Activated naive CD4-positive, alpha-beta T cell (primary cell): ENCODE measurements at places on chromosomes 2 and 18.

DNA sequence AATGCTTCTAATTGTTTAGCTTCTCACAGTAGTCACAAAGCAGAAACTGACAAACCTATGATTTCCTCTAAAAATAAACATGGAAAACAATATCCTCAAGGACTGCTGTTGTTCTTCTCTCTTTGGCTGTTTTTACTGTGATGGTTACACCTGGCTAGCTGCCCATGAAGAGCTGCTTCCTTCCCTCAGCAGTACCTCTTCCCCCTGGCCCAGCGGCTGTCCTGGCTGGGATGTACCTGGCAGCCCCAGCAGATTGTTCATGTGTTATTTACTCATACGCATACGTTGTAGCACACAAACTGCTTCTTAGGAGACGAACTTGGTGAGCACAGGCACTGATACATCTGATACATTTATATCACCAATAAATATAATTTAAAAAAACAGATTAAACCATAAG lies 27.4 kb downstream of the NEMP2 start:
- no peak for DNase-seq

- DNase-seq, result no peak
Observed at GRCh38 chr2:162217598-162217997, 25.6 kb downstream of the FAP start.

DNA sequence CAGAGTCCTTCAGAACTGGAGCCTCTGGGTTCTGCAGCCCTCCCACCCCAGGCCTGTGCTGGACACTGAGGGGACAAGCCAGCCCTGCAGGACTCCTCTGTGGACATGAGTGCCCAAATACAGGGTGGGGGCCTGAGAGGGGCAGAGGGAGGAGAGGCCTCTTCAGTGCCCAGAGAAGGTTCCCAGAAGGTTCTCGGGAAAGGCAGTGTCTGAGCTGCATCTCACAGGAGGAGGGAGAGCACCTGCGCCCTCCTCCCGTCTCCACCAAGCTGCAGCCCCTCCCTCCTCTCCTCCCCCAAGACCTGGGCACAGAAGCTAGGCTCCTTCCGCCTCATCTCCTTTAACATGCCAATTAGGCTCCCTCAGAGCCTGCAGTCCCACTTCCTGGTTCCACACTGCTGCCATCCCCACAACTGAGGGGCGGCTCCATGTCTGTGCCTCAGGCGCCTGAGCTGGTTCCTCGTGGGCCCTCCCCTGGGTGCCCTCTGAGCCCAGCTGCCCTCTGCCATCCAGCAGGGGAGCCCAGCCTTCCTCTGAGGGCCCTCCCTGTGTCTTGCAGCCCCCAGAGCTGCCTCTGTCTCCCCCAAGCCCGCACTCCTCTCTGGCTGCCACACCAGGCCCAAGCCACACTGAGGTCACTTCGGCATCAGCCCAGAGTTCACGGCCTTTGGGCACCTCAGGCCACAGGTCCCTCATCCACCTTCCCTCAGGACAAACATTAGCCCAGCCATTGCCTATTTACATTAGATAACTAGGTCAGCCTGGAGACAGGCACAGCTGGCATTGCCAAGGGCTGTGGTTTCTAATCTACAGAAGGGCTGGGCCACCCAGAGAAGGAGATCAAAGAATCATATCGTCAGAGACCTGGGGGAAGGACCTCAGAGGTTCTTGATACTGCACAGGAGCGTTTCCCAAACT lies 28.9 kb downstream of the KCNK3 start:
- DNase-seq, result no peak

DNA sequence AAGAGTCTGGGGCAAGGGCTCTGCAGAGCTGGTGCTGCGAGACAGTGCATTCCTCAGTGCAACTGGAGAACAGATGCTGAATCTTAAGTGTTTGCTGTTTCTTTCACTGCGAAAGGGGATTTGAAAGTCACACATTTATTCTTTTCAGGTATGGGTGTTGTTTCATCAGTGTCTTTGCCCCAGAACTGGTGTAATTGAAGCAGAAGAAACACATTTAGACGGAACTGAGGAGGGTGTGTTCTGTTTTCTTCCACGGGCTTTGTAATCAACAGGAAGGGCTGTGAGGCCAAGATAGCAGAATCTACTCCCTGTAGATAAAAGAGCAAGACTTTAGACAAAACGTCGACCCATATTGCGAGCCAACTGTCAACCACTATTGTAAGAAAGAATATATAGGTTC lies 151.9 kb downstream of the EPHA4 start:
- no peak for DNase-seq

DNA sequence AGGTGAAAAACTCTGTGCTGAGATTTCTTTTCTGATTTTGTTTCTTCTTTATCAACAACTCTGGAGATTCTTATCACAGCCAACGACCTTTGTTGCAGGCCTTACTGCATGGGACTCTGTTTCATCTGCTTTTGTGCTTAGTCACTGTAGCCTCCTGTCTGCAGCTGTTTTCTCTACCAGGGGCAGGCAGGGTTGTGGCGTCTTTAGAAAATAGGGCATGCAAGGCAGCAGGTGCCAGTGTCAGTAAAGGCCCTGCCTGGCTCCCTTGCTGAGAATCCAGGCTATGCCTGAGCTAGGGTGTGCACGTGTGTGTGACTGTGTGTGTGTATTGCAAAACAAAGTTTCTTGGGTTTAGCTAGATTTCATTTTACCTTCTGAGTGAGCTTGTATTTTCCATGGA lies 14.6 kb upstream of the SLC9A2 start:
- no peak for DNase-seq

DNA sequence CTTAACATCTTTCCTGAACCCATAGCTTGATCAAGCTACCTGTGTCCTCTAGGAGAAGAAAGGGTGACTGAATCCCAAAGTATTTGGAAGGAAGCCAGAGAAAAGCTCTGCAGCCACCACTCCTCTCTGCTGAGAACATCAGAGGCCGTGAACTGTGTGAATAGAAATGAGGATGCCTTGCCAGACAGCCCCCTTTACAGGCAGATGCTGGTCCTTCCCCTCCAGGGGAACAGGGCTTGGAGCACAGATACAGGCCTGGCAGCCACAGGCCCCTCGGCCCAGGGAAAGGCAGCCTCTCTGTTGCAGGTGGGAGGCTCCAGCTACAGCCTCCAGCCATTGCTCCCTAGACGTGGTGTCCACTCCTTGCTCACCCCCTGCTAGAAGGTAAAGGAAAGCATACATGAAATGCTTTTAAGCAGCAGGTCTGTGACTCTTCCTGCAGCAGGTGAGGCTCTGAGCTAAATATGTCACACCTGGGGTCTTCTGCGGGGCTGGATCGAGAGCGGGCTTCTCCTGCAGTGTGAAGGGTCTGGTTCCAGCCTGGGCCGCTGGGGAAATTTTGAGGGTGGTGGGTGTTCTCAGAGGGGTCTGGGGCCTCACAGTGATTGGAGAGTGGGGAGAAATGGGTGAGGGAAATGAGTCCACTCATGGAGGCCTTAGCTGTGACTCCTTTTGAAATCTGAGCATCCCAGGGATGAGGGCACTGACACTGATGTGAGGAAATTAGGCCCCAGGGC lies 234.0 kb downstream of the KLHL29 start:
- no peak for DNase-seq

DNA sequence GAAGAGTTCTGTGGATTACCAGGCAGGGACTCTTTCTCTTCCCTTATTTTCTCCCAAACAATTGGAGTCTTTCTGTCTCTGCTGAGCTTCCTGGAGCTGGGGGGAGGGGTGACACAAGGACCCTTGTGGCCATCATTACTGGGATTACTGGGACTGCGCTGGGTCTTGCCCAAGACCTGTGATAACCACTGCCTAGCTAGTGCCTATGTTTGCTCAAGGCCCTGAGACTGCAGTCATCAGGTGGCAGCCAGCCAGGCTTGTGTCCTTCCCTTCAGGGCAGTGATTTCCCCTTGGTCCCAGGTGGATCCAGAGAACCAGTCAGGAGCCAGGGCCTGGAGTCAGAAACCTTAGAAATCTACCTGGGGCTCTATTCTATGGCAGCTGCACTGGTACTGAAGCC lies 355.6 kb downstream of the PARD3B start:
- DNase-seq, result no peak

DNA sequence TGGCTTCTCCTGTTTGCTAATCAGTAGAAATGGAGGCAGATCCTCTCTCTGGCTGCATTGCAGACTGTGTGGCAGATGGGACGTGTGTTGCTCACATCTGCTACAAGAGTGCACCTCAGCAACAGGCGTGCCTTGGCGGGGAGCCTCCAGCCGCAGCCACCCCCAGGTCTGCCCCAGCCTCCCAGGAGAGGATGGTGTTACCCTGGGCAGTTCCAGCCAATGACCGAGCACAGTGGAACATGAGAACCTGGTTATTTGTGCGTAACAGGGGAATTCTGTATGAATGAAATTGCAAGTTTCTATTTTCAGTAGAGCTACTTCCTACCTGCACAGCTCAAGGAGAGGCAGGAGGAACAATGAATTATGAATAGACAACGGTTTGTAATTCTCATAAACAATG lies 130.6 kb upstream of the CBLN2 start:
- no peak for DNase-seq

- no peak for DNase-seq
Observed at GRCh38 chr2:191611614-191612013, 66.3 kb upstream of the NABP1 start.

DNA sequence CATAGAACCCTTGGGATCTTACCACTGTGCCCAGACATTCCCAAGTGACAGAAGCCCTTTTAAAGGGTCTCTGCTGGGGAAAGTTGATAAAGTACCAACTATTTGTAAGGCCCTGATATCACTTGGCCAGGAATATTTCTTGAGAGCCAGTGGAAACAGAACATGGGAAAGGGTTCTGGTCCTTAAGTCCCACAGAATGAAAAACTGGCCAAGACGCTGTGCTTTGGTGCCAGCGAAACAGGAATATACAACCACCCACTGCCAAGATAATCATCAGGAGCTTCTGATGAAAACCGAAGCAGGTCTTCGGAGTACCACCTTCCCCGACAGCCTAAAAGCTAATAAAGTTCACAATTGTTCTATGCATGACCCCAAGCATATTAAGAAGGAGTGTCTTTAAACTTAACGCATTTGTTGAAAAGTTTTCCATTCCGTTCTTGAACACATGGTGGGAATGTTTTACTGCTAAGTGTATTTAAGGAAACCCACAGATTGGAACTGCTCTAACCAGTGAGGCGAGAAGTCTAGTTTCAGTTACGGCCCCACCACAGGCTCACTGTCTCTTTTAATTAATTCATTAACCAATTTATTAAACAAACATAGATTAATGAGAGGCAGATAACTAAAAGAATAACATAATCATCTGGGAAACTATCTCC lies 152.6 kb downstream of the ANKRD44 start:
- DNase-seq, result no peak

DNA sequence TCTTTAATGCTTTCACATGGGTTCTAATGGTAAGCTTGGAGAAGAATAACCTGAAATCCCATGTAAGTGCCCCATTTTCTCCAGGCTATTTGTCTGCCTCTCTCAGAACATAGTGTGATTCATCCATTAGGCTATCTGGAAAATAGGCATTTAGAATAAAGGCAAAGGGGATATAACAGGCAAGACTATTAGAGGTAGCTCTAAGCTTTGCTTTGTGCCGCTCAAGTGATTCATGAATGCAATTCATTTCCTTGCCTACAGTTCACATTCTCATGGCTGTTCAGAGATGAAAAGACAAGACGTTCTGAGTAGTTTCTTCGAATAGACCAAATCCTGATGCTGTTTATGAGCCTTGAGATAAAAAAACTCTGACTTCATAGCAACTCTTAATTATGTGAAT lies 101.7 kb downstream of the ANKRD44 start:
- DNase-seq, result no peak

- no peak for DNase-seq
Observed at GRCh38 chr2:26971911-26972786, 1.7 kb downstream of the MAPRE3 start.

DNA sequence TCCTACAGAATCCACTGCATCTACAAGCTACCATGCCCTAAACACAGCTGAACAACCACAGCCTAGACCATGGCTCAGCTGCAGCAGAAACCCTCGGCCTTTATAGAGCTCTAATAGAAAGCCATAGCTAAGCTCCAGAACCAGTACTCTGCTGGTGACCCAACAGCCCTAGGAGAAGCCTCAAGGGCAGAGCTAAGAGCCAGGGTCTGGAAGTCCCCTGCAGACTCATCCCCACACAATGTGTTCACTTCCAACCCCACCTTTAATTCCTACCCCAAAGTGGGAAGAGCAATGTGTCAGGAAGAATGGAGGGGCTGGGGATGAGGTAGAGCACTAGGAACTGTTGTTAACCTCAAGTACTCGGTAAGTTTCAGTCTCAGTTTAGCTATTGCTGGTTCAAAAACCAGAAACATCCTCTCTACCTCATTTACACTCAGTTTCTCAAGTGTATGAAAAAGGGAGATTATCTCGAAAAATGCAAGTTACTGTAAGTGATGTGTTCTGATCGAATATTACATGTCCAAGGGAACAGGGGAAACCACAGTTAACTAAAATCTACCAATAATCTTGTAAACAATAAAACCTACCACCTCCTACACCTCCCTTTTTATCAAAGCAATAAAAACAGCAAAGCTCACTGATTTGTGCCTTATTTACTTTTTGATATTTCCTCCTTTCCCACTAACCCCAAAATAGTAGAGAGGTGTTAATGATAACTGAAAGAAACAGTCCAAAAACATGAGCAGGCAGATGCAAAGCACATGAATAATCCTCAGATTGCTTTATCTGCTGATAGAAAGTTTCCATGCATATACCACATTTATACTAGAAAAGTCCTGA lies 36.2 kb downstream of the THADA start:
- DNase-seq, result no peak

DNA sequence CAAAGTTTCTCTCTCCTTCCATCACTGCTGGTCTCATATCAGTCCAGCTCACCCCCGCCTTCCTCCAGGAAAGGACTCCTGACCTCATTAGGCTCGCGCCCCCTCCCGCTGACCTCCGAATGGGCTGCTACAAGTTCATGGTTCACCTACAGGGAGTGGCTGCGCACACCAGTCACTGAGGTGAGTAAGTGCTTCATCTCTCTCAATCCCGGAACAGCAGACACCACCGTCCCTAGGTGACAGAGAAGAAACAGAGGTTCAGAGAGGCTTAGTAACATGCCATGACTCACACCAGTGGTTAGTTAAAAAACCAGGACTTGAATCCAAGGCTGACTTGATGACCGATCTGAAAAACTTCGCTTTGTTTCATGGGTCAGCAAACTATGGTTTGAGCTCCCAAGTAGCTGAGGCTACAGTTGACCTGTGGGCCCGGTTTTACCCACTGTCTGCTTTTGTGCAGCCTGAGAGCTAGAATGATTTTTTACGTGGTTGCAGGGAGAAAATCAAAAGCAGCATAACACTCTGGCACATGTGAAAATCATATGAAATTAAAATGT lies 42.0 kb downstream of the ZFP36L2 start:
- no peak for DNase-seq

- no peak for DNase-seq
Observed at GRCh38 chr2:17336458-17336857, 181.8 kb downstream of the RAD51AP2 start.

GRCh38 chr2:223894968-223895367 lies 50.2 kb downstream of the WDFY1 start:
- DNase-seq, result no peak

GRCh38 chr2:174112073-174112472 lies 136.3 kb downstream of the OLA1 start:
- no peak for DNase-seq

GRCh38 chr18:12296087-12296403 lies 12.0 kb upstream of the TUBB6 start:
- no peak for DNase-seq
